Epithelial cell of prostate (primary cell): ENCODE measurements at places on chromosomes 12 and 14.
A peak's percentile ranks its signal among the peaks of the same experiment; 100 is the strongest.

GRCh38 chr14:22391908-22392565 lies 197.0 kb downstream of the DAD1 start:
- DNase-seq = no peak

- DNase-seq = peak; percentile 12
Measured at GRCh38 chr12:48618541-48618940, 48.7 kb upstream of the LALBA start.

DNA sequence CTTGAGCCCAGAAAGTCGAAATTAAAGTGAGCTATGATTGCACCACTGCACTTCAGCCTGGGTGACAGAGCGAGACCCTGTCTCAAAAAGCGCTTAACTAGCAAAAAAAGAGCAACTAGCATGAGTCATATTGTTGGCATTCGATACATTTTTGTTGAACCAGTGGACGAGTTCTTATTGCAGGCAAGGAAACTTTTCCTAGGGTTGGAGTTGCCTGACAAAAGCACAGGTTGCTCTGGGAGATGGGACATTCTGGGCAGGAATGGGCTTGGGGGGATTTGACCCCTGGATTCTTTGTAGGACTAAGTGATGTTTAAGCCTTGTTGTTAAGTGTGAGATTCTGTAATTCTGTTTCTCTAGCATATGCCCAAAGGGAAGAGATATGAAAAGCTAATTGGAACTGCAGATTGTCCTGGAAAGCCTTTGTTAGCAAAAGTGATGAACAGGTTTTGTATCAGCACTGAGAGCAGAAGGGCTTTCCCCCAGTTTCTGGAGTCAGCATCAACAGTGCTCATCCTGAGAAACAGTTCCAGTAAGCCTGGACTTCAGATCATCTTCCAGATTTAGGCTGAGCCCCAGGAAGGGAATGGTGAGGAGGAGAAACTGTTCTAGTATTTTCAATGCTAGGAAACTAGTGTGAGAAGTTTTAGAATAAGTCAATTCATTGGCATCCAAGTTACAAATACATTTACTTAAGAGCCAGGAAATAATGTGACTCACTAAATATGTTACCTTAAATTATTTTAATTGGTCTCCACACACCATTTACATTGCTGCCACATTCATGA lies 123.1 kb downstream of the SRGAP1 start:
- no peak for DNase-seq

DNA sequence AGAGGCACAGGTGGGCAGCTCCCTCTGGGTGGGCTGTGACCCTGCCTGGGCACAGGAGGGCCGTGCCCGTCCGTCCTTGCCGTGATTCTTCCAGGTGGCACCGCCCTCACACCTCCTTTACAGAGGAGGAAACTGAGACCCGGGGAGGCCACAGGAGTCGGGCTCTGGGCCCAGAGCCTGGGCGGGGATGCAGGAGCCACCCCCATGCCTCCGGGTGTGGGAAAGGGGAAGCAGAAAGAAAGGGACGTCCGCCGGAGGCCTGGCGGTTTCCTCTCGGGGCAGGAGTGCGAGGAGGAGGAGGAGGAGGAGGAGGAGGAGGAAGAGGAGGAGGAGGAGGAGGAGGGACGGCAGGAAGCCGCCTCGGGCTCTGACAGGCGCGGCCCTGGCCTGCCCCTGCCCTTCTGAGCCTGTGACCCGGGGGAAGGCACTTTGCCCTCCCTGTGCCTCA lies 23.0 kb downstream of the SH2B3 start:
- no peak for DNase-seq

- no peak for DNase-seq
Measured at GRCh38 chr12:1830401-1830845, 10.1 kb downstream of the LRTM2 start.

- DNase-seq = peak; percentile 2
Measured at GRCh38 chr14:30283822-30284446, 275.0 kb upstream of the G2E3 start.

- DNase-seq = no peak
Measured at GRCh38 chr12:49583366-49584094, 15.6 kb upstream of the MCRS1 start.

DNA sequence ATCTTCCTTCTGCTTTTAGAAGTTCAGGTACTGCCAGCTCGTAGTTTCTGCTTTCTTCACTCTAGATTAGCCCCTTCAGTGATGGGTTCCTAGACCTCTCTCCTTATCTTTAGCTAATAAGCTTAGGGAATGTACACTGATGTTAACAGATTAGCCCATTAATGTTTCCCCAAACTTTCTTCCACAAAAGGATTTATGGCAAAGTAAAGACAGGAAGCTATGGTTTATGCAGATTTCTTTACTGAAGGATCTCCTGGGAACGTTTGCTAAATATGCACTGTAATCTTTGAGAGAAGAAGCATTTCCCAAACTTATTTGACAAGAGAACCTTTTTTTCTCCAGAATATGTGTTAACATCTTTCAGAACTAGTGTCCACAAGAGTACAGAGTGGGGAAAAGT lies 4.2 kb downstream of the SOCS4 start:
- no peak for DNase-seq

DNA sequence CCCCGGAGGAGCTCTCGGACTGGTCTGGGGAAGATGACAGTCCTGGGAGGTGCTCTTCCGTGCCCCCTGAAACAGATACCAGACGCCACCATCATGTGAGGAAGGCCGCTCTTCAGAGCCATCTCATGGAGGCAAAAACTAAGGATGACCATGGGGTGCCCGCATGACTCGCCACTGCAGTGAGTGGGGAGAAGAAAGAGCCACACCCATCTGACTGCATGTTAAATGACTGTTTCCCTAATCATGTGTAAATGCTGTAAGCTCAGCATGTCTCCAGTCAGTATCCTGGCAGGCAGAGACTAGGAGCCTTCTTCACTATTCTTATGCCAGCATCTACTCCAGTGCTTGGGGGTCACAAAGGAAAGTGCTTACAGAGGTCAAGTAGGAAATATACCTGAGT lies 4.0 kb downstream of the STON2 start:
- no peak for DNase-seq

DNA sequence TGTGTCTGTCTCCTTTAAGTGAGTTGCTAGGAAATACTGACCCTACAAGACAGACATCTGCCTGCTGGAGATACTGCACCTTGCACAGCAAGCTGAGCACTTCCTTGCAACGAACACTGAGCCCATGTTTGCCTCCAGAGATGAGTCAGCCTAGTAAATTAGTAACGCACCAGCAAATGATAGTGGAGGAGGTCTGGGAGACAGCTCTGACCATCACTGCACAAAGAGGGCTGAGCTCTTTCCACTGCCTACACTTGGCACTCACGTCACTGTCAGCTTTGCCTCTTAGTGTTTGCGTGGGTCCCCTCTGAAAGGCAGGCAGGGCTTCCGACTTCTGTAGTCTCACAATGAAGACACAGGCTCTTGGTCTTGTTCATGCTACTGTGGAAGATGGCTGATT lies 109.0 kb downstream of the APAF1 start:
- peak; percentile 51 for DNase-seq

- DNase-seq = no peak
Measured at GRCh38 chr12:1935242-1935641, 16.8 kb upstream of the CACNA2D4 start.

GRCh38 chr12:106135075-106135474 lies 3.7 kb downstream of the NUAK1 start:
- no peak for DNase-seq

DNA sequence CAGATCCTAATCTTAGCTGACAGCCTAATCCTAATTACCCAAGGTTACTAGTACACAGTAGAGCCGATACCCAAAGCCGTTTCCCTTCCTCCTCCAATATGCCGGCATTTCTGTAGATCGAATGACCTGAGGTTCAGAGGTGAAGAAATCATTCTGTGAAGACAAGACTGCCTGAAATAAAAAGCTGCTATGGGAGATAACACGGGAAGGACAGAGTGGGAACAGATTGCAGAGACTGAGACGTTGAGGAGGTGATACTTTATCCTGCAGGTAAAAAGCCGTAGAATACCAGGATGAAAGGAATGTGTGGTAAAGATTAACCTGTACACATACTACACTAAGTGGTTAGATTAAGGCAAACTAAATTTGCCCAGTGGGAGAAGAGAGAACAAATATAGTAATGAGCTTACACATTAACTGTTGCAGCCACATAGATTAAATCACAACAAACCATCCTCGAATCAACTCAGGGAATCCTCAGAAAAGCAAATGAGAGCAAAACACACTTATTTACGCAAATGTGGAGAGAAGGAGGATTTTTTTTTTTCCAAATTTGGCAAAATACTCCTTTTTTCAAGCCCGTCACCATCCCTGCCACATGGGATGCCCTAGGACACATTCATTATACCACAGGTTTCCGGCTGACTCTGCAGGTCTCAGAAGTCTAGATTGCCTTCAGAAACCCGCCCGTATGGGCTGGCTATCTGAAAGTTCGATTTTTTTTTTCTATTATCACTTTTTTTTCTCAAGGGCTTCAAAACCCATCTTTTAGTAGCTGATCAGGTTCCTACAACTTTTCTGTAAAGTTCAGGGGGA lies 188.0 kb downstream of the TTC8 start:
- no peak for DNase-seq

- no peak for DNase-seq
Measured at GRCh38 chr12:66786531-66787308, 107.8 kb upstream of the GRIP1 start.

DNA sequence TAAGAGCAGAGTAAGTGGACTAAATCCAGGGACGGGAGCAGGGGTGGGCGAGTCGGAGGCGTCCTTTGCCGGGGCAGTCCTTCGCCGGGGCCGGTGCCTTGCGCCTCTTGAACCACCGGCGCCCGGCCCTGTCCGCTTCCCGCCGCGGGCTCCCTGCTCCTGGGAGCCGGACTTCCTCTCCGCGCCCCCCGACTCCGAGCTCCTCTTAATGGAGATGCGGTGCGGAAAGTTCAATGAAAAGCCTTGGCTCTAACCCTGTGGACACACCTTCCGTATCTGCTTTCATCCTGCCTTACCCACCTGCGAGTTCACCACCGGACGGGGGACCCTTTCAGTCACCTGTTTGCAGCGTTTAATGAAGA lies 412 bp downstream of the FGFR1OP2 start:
- no peak for DNase-seq

DNA sequence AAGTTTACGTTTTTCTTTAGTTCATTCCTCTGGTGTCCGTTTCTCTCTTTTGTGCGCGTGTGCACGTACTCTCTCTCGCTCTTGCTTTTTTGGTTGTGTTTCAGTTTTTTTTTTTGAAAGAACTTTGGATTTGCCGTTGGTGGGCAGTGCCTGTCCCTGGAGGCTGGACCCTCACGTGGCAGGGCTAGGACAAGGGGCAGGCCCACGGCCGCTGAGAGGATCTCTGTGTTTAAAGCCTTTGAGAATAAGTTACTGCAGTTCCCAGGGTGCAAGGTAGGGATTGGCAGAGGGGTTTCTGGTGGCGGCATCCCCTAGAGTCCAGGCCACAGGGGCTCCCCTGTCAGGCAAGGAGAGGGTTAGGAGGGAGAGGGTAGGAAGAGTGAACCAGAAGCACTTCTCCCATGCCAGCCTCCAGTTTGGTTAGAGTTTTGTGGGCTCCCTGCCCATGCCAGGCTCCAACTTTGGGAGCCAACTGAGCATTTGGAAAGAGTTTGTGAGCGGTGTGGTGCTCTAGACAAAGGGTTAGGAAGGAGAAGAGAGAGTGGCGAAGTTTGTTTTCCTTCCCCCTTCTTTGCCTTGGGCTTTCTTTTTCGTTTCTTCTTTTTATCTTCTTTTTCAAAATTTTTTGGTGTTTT lies 30.5 kb downstream of the ZFHX2 start:
- no peak for DNase-seq

DNA sequence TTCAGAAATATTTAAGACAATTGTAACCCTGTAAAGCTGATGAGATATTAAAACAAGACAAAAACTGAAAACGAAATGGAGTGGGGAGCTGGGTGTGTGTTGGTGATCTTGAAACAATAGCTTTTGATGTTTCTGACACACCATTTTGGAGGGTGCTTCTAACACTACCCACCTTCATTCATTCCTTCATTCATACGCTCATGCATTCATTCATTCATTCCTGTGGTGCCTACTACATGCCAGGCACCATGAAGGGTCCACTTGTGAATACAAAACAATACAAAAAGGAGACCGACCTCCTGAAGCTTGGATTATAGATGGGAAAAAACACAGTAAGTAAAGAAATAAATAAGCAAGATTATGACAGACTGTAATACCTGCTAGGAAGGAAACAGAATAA lies 60.5 kb downstream of the FOXN3 start:
- DNase-seq = no peak

DNA sequence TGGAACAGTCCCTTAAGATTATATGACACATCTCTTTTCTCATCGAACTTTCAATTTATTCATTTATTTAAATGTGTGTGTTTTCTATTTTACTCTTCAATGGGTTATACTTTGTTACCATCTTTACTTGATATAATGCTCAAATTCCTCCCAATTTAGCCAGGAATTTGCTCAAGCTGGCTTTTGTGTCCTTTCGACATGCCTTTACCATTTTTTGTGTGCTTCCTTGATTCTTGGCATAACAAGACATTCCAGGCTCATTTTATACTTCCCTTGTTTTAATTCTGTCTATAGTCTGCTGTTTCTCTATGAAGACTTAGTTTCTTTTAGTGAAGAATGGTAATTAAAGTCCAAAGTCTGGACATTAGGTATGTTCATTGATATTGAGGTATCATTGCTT lies 315.8 kb downstream of the AEBP2 start:
- DNase-seq = no peak

DNA sequence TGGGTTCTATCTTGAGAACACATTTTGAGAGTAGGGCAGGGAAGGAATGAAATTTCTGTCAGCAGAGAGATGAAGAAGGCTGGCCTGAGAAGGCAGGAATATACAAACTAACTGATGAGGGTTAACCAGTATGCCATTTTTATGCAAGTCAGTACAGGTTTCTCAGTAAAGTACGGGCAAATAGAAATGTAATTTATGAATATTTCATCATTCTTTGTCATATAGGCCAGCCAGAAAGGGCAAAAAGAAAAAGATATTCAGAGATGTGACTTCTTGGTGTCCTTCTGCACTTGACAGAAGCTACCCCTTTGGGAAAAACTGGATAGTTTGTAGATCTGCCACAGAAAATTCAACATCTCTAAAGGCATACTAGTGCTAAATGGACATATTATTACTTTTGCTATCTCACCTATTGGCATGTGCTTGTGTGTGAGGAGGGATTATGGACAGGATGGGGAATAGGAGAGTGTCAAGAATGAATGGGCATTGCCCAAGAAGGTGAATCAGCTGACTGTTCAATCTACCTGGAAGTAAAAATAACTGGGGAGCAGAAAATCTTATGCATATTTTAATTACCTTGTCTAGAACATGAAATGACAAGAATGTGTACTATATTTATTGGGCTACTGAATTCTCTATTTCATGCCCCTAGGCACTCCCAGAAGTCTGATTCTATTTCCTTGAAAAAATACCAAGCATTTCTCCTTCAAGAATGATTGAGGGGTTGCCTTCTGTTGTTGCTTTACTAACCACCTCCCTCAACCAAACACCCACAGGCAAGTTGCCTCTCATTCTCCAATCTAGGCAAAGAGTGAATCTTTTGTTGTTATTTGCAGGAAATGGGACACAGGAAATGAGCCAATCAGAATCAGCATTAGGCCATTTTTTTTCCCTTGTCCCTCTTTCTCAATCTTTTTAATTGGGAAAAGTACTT lies 175.1 kb upstream of the SLC38A2 start:
- peak; percentile 88 for DNase-seq
